ENCODE measurements at places on chromosomes 3 and 15. TPM values are rescaled to one million over a fixed set of nuclear protein-coding genes. Genes with fewer than 3 reads are reported as not detected.

Gene MYZAP
- 0.66 TPM for total RNA-seq

Gene BCL2A1
- total RNA-seq, result not detected

Gene SEMA3B
- 8.0 TPM for total RNA-seq

Gene GOLGA6B
- total RNA-seq, result not detected

Gene FANCD2
- total RNA-seq, result 71.6 TPM

Gene C3orf70
- total RNA-seq, result 1.5 TPM

Gene CNTN3
- total RNA-seq, result 0.24 TPM

Gene KNL1
- 46.2 TPM for total RNA-seq

Gene CPB1
- total RNA-seq, result not detected

Gene CFAP100
- not detected for total RNA-seq

Gene GOLGA6L4
- 3.8 TPM for total RNA-seq

Gene TMEM207
- total RNA-seq, result not detected

Gene SCAANT1
- not detected for total RNA-seq

Gene CELSR3
- 33.3 TPM for total RNA-seq

Gene SPESP1
- total RNA-seq, result not detected

Gene CCR2
- not detected for total RNA-seq

Gene AADACL2
- not detected for total RNA-seq

Gene CAMKV
- total RNA-seq, result 80.1 TPM

Gene CEP97
- 19.0 TPM for total RNA-seq

Gene PCCB
- 76.8 TPM for total RNA-seq

Gene RARRES1
- total RNA-seq, result not detected

Gene HOMER2
- total RNA-seq, result 23.9 TPM

Gene SYNPR
- total RNA-seq, result 2.6 TPM

Gene RTP1
- 5.9 TPM for total RNA-seq

Gene RETNLB
- not detected for total RNA-seq

Gene BNC1
- total RNA-seq, result 1.6 TPM

Gene EPB42
- not detected for total RNA-seq

Gene GPR149
- total RNA-seq, result not detected

Gene MAP1A
- total RNA-seq, result 2.0 TPM

Gene ZMYND10
- 0.31 TPM for total RNA-seq

Gene CLDND1
- 99.9 TPM for total RNA-seq

Gene TNFSF10
- not detected for total RNA-seq

Gene LCTL
- 5.6 TPM for total RNA-seq

Gene CLRN1
- 0.93 TPM for total RNA-seq

Gene LDHAL6B
- not detected for total RNA-seq

Gene CCR8
- not detected for total RNA-seq

Gene TUSC7
- not detected for total RNA-seq

Gene GABRR3
- total RNA-seq, result not detected

Gene CHRFAM7A
- 2.5 TPM for total RNA-seq

Gene GPR62
- 0.38 TPM for total RNA-seq

Gene MUC13
- not detected for total RNA-seq

Gene STARD5
- 7.7 TPM for total RNA-seq

Gene SLC28A2
- not detected for total RNA-seq

Gene SH2D7
- not detected for total RNA-seq

Gene MYO1E
- total RNA-seq, result 131 TPM

Gene ISL2
- 2.7 TPM for total RNA-seq

Gene LRTM1
- not detected for total RNA-seq

Gene SACM1L
- 97.8 TPM for total RNA-seq

Gene C3orf85
- total RNA-seq, result not detected

Gene GRK7
- not detected for total RNA-seq

Gene ADCY5
- total RNA-seq, result 10.2 TPM

Gene AMIGO3
- 10.4 TPM for total RNA-seq

Gene COL8A1
- total RNA-seq, result 0.97 TPM

Gene MRAS
- total RNA-seq, result 9.1 TPM

Gene SPINT1
- 209 TPM for total RNA-seq

Gene ANKRD63
- total RNA-seq, result 0.74 TPM

Gene CHL1
- 1.9 TPM for total RNA-seq

Gene PYDC2
- total RNA-seq, result not detected

Gene PLCB2
- 8.5 TPM for total RNA-seq

Measured in GM23338 (cell line).